AG09309 (cell line): ENCODE measurements at places on chromosomes 16 and 17.

GRCh38 chr16:86075839-86076440, 177.0 kb downstream of the IRF8 start:
- DNase-seq: no peak

DNA sequence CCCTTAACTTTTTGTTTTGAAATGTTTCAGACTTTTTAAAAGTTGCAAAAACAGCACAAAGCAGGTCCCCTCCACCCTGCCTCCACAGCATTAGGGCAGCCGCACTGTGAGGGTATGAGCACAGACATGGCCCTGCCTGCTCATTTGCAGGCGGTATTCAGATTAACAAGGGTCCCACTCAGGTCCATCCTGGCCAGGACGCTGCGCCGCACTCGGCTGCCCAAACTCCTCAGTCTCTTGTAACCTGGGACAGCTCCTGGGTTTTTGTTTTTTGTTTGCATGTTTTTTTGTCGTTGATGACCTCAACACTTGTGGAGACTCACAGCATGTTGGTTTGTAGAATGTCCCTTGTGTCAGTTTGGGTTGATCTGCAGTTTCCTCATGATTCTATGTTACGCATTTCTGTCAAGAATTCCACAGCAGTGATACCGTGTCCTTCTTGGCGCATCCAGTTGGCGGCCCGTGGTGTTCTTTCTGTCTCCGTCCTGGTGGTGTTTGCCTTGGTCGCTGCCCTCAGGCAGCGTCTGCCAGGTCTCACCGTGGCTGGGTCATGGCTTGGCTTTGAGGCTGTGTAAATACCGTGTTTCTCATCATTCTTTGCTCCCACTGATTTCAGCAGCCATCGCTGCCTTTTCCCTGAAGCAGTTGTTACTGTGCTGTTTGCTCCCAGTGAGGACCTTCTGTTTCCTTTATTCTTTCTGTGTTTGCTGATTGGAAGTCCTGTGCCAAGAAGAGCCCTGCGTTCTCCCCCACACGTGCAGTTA, 18.5 kb downstream of the CRAMP1 start:
- no peak for DNase-seq

DNA sequence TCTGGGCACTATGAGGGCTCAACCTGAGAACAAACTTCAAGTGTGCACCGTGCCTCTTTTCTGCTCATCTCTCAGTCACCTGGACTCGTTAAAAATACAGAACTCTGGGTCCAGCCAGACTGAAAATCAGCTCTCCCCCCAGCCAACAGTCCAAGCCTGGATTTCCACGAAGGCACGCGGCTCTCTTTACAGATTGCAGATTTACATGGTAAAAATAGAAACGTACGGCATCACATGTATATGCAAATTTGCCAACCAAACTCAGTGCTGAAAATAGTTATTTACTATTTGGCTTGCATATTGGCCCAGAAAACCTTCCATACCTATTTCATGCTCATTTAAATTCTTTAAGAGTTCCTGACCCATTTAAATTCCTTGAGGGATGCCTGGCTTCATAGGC, 315.8 kb downstream of the MAF start:
- no peak for DNase-seq

GRCh38 chr16:89615596-89616090, 2.2 kb downstream of the DPEP1 start:
- no peak for DNase-seq

- DNase-seq: peak; percentile 52
These were observed 25.0 kb downstream of the GABARAPL2 start for GRCh38 chr16:75590920-75591843.

GRCh38 chr17:333626-334396, 18.8 kb downstream of the RPH3AL start:
- DNase-seq: no peak

DNA sequence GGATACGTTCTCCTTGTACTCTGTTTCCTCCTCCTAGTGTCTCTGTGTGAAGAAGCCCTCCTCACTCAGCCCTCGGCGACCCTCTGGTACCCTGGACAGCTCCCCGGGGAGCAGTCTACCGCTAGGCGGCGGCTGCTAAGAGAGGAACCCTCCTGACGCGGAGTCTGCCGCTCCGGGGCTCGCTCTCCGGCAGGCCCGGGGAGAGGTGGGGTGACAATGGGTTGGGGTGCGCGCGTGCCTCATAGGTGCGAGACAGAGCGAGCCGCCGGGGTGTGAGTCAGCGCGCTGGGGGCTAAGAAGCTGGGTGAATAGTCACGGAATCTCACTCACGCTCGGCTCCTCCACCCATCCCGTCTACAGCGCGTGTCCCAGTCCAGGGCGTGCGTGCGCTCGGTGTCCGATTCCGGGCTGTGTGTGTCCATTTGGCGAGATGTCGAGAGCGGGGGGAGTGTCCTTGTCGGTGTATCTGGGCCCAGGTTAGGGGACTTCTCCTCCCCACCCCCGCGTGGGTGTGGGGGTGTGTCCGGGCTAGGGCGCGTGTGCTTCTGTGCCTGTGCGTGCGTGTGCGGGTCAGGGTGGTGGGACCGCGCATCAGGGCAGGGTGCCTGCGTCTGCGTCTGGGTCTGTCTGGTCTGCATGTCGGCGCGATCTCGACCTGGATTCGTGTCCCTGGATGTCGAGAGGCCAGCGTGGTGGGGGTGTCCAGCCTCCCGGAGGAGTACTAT, 577 bp upstream of the HS3ST2 start:
- no peak for DNase-seq

GRCh38 chr16:57192720-57193486, 6.8 kb downstream of the RSPRY1 start:
- DNase-seq: no peak

- DNase-seq: no peak
These were observed 999 bp upstream of the FLYWCH2 start for GRCh38 chr16:2881783-2882649.

DNA sequence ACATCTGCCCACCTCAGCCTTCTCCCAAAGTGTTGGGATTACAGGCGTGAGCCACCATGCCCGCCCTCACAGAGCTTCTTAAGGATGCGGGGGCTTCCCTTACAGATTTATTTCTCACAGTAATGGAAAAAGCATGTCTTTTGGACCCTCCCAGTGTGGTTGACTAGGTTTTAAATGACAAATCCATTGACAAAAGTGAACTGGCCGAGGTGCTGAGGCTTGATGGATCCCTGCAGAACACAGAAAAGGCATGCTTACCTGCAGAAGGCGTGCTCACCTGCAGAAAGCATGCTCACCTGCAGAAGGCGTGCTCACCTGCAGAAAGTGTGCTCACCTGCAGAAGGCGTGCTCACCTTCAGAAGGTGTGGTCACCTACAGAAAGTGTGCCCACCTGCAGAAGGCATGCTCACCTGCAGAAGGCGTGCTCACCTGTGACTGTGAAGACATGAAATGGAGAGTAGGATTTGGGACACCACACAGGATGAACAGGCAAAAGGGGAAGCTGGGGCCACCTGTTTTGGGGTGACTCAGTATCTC, 15.1 kb upstream of the BBS2 start:
- no peak for DNase-seq

DNA sequence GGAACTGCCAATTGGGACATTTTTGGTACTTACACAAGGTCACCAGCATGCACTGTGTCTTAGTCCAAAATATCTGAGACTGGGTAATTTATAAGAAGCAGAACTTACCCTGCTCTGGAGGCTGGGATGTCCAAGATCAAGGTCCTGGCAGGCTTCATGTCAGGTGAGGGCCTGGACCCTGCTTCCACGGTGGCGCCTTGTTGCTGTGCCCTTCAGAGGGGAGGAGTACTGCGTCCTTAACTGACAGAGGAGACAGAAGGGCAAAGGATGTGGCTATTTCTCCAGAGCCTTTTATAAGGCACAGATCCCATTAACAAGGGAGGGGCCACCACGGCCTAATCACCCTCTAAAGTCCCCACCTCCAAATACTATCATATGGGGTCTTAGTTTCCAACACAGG, 178.9 kb downstream of the C16orf95 start:
- no peak for DNase-seq

- no peak for DNase-seq
These were observed 1007.5 kb upstream of the EEF2KMT start for GRCh38 chr16:6105115-6105514.

- DNase-seq: no peak
These were observed 7.8 kb upstream of the CCL17 start for GRCh38 chr16:57396786-57397185.

GRCh38 chr16:12132850-12133440, 156.4 kb downstream of the SNX29 start:
- no peak for DNase-seq

DNA sequence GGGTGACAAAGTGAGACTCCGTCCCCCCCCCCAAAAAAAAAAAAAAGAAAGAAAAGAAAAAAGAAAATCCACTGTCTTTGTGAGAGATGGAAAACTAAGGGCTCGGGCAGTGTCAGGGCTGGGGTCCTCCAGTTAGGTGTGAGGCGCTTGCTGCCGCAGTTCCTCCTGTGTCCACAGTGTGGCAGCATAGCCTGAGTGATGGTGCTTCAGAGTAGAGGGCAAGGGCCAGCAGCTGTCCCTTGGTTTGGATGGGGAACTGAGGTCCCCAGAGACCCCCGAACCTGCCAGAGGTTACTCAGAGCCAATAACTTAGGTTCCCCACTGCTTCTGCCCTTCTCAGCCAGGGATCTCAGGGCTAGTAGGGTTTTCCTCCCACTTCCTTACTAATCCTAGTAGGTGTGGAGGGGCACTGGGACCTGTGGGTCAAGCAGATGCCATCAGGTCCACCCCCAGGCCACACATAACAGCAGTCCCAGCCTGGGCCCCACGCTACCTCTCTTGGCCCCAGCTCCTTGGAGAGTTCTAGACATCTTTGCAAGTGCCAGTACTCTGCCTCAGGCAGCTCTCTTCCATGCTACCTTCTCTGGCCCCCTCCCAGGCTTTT, 7.9 kb upstream of the LLGL1 start:
- DNase-seq: no peak

DNA sequence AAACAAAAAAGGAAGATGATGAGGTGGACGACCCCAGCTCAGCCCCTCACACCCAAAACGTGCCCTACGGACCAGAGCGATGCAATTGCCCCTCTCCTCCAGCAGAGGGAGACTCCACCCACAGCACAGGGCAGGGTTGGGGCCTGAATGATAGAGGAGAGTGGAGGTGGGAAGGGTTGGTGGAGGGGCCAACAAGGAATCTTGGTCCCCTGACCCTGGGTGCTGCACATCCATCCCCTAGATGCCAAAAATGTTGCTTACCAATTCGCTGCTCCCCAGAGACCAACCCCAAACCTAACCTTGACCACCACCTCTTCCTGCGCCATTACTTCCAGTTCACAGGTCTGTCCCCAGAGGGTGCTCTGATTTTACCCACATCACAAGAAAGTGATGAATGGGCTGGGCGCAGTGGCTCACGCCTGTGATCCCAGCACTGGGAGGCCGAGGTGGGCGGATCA, 12.9 kb downstream of the P2RX5 start:
- no peak for DNase-seq

DNA sequence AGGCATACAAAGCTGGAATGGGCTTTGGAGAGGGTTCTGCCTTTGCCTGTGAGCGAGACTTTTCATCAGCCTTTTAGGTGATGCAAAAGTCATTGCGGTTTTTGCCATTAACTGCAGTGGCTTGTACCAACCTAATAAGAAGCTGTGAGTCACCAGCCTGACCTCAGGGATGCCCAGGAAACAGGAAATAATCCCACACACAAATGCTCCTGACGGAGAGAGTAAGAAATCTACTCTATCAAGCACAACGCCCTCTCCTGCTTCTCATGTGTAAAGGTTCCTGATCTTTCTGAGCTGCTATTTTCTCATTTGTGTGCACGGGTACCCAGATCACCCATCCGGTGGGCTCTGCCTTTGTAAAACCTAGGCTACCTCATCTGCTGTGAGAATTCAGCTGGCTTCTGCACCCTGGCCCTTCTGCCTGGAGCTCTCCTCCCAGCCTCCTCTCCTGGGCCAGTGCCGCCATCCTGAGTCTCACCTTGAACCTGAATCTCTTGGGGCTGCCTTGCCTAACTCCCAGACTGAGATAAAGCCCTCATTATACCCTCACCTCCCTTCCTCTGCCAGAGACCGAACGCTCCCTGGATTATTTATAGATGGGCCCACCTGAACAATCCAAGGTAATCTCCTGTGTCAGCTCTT, 299.7 kb downstream of the C16orf95 start:
- DNase-seq: peak; percentile 88

DNA sequence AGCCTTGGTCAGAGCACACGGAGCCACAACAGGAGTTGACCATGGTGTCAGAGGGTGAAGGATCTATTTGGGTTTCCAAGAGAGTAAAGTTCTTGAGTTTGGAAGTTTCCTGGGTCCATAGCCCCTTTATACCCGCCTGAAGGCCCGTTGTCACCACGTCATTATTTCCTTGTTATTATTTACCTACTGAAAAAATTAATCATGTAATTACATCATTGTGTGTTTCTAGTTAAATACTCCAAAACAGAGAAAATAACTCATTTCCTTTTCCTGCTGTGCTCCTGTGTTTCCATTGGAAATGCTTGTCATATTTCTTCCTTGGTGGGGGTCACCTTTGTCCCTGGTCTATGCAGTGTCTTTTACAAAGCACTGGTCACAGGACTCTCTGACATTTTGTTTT, at the start of gene KRTAP4-8:
TSS of gene KRTAP4-8 (minus strand) at position 101 of the 400 bp plus-strand sequence. CDS start at position 43, 58 bp downstream.
- no peak for DNase-seq

DNA sequence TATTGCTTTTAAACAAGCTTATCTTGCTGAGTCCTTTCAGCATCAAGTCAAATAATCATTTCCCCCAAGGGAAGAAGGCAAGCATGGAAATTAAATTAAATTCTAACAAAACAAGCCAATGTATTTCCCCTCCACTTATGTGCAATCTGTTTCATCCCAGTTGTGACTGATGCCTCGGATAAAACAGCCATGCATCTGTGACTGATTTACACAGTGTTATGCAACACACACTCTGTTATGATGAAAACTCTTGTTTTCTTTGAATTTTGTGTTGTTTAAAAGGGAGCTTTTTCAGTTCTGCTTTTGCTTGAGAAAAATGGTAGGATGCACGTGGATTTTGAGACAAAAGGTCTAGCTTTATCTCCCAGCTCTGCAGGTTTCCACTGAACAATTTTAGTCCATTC, 32.6 kb downstream of the TMEM100 start:
- DNase-seq: no peak

GRCh38 chr17:81311946-81312345, 16.8 kb upstream of the SLC38A10 start:
- no peak for DNase-seq

DNA sequence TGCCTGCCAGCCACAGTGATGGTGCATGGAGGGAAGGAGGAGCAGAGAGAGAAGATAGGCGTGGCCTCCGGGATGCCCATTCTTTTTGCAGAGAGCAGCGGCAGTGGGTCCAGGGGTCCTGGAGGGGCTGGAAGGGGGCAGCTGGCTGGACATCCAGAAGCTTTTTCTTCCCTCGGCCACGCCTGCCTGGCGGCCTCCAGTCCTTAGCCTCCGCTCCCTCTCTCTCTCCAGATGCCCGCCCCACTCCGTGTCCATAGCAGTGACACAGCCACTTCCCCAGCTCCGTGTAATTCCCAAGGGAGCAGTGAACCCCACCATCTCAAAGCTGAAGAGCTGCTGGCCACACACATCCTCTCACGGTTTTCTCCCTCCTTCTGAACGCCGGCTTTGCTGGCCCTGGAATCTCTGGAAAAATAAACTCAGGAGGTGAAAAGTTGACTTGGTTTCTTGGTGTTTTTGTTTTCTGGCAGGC, 26.3 kb upstream of the CDC42EP4 start:
- no peak for DNase-seq
